ENCODE measurements at places on chromosomes 12 and 14. TPM values are rescaled to one million over a fixed set of nuclear protein-coding genes. Genes with fewer than 3 reads are reported as not detected.
A peak's percentile ranks its signal among the peaks of the same experiment; 100 is the strongest.

DNA sequence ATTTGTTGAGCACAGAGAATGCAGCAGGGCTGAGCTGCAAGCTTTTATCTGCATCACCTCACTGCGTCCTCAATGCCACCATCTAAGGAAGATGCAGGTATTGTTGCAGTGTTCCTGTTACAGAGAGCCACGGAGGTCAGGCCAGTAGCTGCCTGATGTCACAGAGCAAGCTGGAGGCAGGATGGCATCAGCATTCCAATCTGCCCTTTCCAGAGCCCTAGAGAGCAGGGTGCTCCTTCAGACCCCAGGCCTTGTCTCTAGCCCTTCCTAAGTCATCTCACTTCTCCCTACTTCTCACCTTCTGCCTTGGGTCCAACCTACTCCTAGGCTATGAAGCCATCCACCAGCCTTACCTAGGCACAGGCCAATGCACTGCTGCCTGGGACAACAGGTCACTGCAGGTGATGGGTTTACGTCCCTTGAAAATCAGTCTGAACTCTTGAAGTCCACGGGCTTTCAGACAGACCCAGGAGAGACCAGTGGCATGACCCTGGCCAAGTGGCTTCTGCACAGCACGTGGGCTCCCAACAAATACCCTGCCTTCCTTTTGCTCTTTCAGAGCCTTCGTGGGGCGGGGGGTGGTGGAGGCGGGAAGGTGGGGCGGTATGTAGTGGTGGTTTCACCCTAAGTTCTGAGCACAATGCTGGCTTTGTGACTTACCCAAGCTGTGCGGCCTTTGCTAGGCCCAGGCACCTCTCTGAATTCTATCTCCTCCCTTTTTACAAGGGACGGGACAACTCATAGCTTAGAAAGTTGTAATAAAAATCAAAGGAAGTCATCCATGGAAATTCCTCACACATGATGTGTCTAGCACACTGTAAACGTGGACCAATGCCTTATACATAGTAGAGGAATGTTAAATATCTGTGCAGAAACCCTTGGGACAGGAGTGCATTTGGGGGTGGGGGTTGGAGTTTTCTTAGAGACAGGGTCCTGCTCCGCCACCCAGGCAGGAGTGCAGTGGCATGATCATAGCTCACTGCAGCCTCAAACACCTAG, 136.0 kb downstream of the KSR2 start:
- peak; percentile 62 for DNase-seq

GRCh38 chr14:106877517-106877916, 1351.1 kb downstream of the TMEM121 start:
- no peak for DNase-seq

RNF212B gene
- not detected for total RNA-seq

DNA sequence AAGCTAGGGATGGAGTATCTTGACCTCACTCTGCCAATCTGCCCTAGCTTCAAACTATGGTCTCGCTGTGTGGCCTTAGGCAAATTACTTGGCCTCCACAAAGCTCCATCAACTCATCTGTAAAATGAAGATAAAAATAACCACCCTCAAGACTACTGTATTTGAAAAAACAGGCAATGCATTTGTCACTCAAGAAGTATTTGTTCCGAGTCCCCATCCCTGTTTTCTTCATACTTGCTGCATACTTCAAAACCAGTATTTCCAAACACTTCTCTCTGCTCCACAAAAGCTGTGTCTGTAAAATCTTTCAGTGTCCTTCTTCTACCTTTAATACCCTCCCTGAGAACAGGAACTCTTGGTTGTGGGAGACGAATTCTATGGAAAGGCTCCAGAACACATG, 47.9 kb downstream of the GTF2A1 start:
- DNase-seq, result no peak

- no peak for DNase-seq
Measured at GRCh38 chr14:45658226-45658916, 405.4 kb upstream of the MIS18BP1 start.

NOS1 gene
- total RNA-seq, result not detected

GRCh38 chr14:76867516-76868453, 41.6 kb downstream of the LRRC74A start:
- peak; percentile 29 for DNase-seq

OR6C74 gene
- not detected for total RNA-seq

- peak; percentile 66 for DNase-seq
Measured at GRCh38 chr12:92675092-92675865, 27.5 kb upstream of the PLEKHG7 start.

GRCh38 chr14:54808326-54809161, 94.1 kb downstream of the GCH1 start:
- no peak for DNase-seq

NDRG2 gene
- 6.3 TPM for total RNA-seq

Measured in Daoy (cell line).